HS-27A (cell line): ENCODE measurements at places on chromosomes 5 and 9.

DNA sequence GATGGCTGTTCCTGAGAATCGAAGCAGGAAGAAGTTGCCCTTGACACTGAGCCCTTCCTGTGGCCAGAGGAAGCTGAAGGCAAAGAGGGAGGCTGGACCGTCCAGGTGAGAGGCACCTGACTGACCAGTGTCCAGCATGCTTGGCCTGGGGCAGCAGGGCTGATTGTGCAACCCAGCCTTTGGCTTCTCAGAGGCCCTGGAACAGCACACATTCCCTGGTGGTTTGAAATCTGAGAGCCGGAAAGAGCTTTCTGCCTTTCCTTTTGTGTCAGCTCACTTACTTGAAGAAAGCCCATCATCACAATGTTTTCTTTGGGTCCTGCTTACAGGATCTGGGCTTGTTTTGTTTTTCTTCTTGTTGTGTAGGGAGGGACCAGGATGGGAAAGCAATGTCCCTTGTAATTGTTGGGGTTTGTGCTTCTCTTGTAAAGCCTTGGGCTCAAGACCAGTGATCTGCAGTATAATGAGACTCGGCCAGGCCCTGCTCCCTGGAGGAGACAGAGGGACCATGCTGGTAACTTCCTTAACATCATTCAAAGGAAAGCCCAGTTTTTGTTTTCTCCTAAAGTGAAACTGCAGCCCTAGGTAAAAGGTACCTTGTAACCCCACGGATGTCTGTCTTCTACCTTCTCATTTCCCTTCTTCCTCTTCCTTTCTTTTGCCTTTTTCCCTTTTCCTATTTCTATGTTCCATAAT is 213.7 kb downstream of the NXNL2 start:
- DNase-seq: no peak

GRCh38 chr5:146588331-146589027 is 72.5 kb upstream of the GPR151 start:
- no peak for DNase-seq

GRCh38 chr5:103014983-103015382 is 105.0 kb downstream of the GIN1 start:
- DNase-seq: no peak

DNA sequence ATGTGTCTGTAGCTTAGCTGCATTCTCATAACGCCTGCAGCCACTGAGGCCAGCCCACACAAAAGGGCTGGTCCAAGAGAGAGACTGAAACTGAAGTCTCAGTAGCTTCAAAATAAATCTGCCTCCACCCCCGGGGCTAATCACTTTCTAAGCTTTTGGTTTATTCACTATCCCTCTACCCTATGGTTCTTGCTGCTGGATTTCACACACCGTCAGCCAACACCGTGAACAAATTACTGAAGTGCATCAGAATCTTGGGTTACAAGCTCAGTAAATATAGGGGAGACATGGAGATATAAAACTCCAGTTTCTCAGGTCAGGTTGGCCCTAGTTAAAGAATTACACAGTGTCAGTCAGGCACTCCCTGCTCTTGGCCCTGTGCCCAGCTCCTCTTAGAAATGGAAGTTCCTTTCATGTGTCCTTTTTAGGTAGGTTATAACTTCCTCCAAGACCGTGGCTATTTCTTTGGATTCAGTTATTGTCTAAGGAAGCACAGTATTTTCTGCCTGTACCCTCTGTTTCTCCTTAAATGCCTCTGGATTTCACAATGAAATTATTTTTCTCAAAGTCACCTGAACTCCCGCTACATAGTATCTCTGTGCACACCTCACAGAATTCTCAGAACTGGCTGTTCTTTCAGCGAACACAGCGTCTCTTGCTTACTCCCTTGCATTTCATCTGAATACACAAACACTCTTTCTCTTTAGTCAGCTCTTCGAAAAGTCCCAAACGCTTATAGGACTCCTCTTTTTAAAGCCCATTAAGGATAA is 112.5 kb downstream of the FAM174A start:
- no peak for DNase-seq

- DNase-seq: no peak
Observed at GRCh38 chr9:112315331-112316257, 17.8 kb downstream of the PTBP3 start.

DNA sequence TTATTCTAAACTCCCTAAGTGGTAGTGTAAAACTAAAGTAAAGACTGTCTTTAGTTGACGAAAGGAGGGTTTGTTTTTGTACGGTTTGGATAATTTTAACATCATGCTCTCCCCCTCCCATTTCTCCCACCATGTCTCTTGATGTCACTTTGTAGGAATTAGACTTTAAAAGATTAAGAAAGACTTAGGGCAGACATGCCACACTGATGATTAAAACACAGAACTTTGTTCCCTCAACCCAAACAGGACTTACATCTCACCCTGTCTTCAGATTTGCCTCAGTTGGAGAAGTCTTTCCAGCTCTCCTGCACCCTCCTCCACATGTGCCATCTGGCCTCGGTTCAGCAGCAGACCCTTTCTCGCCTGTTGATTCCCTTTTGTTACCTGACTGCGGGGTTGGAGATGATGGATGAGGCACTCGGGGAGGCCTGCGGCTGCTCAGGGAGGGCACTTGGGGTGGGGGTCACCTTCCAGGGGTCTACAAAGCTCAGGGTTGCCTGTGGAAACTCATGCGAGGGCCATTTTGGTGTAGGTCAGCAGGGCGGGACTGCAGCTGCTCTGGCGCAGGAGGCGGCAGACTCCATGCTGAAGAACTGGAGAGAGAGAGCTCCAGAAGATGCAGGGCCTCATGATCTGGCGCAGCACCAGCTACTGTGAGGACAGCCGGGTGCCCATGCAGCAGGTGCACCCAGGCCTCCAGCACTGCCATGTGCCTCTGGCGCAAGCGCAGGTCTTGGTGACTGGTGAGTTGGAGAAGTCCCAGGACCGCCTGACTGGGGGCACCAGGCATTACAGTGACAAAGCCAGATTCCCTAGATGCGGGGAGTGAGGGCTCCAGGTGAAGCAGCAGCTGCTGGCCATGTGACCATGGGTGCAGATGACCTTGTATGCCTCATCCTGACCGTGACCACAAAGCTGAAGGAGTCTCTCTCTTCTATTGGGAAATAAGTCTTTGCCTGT is 24.5 kb upstream of the EXOC3 start:
- no peak for DNase-seq

DNA sequence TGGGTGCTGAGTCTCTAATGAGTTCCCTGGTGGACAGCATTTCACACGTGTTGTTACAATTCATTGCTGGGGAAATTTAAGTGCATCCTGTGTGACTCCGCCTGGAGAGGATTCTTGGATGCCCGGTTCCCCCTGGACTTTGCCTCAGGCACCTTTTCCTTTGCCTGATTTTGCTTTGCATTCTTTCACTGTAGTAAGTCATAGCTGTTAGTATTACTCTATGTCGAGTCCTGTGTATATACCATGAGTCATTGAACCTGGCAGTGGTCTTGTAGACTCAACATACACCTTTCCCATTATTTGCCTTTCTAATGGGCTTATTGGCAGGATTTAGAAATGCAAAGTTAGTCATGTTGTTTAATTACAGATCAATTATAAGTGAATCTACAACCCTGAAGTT is 81.9 kb upstream of the DHFR start:
- DNase-seq: no peak

GRCh38 chr5:1040571-1040970 is 32.0 kb downstream of the NKD2 start:
- DNase-seq: no peak

- no peak for DNase-seq
Observed at GRCh38 chr5:56386046-56386445, 152.9 kb upstream of the ANKRD55 start.

GRCh38 chr9:109320742-109321448 is at the start of gene EPB41L4B:
TSS of gene EPB41L4B (minus strand) at chr9:109321059. CDS start at chr9:109320446, 613 bp downstream.
- no peak for DNase-seq

- no peak for DNase-seq
Observed at GRCh38 chr9:93673021-93673838, 96.8 kb downstream of the PHF2 start.

DNA sequence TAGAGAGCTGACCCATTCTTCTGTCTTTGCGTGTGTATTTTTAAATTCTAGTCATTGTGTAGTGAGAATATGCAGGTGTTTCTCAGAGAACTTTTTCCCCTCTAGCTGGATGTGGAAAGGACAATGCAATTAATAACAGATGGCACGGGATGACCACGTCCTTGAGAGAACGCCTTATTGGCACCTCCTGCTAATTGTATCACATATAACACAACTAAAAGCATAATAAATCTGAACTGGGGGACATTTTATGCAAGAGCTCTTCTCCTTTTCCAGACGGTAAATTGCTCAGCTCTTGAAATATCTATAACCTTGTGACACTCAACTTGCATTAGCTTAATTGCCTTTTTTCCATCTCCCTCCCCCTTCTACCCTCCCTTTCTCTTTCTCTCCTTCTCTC is 62.9 kb upstream of the IZUMO3 start:
- DNase-seq: no peak

- no peak for DNase-seq
Observed at GRCh38 chr5:177368869-177369644, 11.3 kb downstream of the RGS14 start.

- no peak for DNase-seq
Observed at GRCh38 chr9:73202980-73203379, 51.3 kb downstream of the ANXA1 start.

DNA sequence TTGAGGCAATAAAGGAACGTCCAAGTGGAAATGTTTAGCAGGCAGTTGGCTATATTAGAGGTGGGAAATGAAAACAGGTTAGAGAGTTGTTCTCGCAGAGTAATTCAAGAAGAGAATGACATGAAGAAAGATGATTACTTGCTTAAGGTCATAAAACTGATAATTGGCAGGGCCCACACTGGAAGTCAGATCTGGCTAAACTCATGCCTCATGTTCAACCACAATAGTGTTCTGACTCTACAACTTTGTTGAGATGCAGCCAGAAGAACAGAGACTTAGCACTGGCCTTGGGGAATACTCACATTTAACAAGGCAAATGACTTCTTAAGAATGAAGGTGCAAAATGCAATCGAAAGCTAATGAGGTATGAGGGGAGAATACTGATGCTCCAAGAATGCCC is 27.2 kb upstream of the TNFSF8 start:
- DNase-seq: no peak

- DNase-seq: no peak
Observed at GRCh38 chr5:133469252-133469651, 143.1 kb downstream of the FSTL4 start.

GRCh38 chr5:143495110-143495509 is 91.6 kb upstream of the NR3C1 start:
- no peak for DNase-seq

GRCh38 chr9:96459268-96460007 is 9.5 kb downstream of the HABP4 start:
- no peak for DNase-seq

DNA sequence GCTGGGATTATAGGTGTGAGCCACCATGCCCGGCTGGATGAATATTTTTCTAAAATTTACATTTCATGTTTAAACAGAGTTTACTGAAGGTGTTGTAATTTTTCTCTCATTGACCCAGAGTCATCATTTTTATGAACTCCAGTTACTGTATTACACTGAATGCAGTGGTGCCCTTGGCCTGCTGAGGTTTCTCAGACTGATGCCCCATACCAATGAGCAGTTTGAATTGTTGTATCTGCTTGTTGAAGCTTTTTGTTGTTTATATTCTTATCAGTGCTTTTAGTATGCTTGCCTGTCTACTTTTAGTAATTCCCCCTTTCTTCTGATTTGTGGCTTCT is 29.9 kb downstream of the NFX1 start:
- DNase-seq: no peak

GRCh38 chr9:130501639-130502038 is 56.9 kb downstream of the ASS1 start:
- DNase-seq: no peak

DNA sequence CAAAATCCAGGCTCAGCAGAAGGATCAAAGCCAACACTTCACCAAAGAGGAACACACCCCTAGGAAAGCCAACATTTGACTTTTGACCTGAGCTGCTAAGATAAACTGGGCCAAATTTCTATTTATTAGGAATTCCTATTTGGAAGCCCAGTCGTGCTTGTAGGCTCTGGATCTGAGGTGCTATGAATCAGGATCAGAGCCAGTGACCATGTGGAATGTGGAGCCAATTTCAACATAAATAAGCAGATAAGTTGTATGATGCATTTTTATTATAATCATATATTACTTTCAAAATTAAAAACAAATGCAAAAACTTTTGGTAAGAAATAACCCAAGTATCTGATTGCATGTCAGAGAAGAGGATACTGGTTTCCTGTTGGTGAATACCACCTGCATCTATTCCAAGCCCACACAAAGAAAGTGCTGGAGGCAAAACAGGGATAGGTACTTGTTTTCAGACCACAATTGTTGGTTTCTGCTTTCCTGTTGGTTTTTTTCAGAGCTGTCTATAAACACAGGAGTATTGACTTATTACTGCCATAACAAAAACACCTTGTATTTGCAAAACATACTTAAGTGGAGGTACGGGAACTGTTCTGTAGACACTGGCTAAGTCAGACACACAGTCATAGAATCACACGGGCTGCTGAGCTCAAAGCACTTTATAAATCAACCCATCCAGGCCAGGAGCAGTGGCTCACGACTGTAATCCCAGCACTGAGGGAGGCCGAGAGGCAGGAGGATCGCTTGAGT is 52.8 kb downstream of the ARL15 start:
- DNase-seq: no peak

- no peak for DNase-seq
Observed at GRCh38 chr9:127022913-127023660, 99.3 kb downstream of the ANGPTL2 start.

GRCh38 chr9:126633881-126634558 is 20.3 kb downstream of the LMX1B start:
- DNase-seq: no peak

DNA sequence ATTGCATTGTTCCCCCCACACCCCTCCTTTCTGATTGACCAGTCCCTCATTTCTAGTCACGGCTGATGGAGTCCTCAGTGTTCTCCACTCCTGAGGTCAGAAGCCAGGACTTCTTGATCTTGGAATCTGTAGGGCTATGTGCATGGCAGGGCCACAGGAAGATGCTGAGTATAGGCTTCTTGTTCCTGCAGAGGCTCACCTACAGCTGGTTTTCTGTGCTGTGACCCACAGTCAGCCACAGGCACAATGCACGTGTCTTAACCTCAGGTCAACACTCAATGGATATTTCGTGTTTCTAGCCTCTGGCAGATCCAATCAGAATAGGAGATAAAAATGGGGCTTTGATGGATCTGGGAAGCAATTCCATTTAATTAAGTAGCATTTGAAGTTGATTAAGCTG is 14.3 kb upstream of the CXCL14 start:
- DNase-seq: no peak

- no peak for DNase-seq
Observed at GRCh38 chr5:139904566-139904815, 108.9 kb downstream of the PSD2 start.

DNA sequence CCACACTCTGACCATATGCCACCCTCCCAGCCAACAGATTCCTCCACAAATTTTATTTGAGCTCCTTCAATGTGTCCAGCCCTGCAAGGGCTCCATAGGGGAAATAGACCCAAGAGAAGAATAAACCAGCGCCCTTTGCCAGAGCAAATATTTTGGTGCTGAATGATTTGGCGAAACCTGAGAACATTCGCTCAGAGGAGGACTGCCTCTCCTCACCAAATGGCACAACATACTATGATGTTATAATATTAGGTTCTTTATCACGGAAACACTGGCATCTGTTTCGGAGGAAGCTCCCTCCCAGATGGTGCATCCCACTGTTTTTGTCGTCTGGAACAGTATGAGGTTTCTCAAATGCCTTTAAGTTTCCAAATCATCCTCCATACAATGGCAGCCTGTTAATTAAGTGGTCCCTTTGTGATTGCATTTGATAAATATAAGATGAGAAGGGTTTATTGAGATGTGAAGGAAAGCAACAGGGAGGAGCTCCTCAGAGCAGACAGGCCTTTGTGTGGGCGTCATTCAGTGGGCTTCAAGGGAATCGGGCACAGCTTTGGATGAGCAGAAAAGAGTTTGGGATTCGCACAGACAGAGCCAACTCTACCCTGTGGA is 139.1 kb upstream of the ADRA1B start:
- no peak for DNase-seq
